T follicular helper cell (primary cell): ENCODE measurements at places on chromosomes 7 and 10.

- DNase-seq, result no peak
Observed at GRCh38 chr10:77355844-77356243, 281.8 kb downstream of the KCNMA1 start.

- DNase-seq, result no peak
Observed at GRCh38 chr10:69360485-69361302, 56.0 kb downstream of the TACR2 start.

GRCh38 chr10:1241973-1242935 is 186.1 kb downstream of the WDR37 start:
- DNase-seq, result no peak

DNA sequence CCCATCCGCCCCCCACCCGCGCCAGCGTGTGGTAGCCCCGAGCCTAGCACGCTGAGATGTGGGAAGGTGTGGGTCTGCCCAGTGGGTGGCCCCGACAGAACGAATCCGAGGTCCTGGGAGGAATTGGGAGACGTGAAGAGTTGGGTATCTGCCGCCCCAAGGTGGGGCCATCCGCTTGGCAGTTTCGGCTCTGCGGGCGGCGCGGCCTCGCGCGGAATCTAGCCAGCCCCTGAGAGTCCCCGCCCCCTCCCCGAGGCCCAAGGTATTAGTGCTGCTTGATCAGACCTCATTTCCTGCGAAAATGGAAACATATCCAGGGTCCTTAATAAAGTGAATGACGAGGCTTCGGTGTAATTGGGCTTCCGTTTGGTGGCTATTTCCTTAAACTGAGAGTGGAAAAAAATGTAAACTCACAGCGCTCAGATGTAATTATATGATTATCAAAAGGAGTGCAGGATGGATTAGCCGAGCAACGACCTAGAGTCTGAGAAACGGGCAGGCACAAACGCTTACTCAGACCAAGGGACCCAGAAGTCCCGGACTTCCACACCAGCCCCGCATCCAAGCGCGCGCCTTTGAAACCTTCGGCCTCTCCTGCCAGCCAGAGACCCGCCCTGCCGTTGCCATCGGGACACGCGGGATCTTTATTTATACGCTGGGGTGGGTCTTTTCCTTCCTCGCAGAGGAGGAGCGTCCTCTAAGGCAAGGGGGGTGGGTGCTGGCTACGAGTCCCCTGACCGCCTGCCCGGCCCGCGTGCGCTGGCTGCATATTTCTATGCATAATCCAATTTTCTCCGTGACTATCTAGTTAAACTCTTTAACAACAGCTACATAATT is 12.8 kb downstream of the LBX1 start:
- DNase-seq, result no peak

DNA sequence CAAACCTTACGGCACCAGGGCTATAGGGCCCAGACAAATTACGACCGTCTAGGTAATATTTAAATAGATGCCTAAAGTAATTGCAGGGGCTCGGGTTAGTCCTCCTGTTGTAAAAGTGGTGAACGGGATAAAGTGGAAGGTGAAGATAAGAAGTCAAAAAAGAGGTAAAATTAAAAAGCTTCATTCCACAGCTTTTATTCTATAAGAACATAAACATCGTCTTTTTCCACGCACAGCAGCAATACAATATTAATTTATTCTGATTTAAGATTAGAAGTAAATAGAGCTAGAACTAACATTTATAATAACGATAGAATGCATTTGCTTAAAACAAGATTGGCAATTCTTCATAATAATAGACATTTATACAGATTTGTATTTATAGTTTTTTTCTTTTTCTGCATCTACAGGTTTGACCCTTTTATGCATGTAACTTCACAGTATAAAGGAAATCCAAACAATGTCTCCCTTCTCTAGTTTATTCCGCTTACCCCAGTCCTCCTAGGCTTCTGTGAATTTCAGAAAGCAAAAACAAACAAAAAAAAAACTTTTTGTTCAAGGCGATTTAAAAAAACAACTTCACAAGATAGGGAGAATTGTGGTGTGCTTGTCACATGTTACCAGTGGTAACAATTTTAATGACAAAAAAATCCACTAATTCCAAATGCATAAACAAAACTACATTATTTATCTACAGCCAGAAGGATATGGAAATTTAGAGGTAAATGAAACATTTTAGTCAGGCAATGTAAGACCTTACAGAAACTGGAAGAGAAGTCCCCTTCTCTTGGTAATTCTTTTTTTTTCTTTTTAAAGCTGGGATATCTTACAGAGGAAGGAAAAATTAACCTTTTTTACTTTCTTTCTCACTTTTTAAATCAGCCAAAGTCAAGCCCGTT is 3.4 kb downstream of the HOXA10 start:
- DNase-seq, result no peak

DNA sequence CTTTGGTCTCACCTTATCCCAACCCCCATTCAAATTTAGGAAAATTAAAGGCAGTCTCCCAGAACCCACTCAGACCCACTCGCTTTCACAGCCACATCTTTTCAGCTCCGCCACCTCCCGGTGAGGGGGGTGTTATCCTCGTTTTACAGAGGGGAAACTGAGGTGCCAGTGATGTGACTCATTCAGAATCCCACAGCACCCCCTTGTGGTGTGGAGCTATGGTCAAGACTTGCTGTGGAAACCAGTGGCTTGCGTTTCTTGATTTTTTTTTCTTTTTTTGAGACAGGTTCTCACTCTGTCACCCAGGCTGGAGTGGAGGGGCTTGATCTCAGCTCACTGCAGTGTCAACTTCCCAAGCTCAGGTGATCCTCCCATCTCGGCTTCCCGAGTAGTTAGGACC is 27.6 kb downstream of the SLC35G1 start:
- peak; percentile 6 for DNase-seq

DNA sequence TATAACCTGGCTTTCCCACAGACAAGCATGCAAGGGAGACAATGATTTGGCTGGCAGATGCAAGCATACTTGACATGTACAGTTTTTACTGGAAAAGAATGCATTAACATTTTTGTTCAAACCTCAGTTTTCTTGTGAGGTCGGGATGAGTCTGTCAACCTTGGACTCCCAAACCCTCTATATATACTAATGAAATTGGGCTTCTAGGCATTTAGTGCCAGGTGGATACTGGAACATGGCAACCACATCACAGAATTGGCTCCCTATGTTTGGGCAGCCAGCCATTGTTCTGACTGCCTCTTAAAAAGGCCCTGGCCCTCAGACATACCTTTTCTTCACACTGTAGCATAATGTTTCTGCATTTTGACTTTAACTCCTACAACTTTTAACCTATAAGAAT is 39.1 kb downstream of the CDK6 start:
- DNase-seq, result no peak

DNA sequence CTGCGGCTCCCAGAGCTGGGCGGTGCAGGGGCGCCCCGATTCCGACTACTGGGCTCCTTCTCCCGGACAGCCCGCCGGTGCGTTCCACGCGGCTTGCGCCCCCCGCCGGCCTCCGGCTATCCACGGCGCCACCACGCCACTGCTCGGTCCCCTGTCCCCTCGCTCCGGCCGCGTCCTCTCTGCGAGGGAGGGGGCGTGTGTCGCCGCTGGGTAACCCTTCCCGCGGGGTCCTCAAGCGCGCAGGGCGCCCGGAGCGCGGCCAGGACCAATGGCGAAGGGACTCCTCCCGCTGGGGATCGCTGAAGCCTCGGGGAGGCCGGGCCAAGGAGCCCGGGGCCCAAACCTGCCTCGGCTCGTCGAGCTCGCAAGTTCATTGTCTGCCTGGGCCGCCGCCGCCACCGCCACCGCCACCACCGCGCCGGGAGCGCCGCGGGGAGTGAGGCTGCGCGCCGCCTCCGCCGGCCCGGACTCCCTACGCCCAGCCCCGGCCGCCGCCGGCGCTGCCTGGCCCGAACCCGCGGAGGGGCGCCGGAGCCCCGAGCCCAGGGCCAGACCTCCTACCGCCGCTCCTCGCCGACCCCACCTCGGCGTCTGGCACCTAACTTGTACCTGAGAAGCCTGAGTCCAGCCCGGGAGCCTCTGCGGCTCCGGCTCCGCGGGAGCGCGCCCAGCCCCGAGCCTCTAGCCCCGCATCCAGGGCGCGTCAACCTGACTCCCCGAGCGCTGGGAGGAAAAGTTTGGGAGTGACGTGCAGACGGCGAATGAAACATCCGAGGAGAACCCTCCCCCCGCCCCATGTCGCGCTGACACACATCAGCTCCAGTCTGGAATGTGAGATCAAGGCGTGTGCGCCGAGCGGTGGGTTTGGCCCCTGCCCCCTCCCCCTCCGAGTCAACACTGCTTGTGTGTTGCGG is at the start of gene CHST15:
TSS of gene CHST15 (minus strand) at position 739 of the 914 bp plus-strand sequence. CDS start 47,386 bp downstream, outside the sequence.
- DNase-seq, result no peak

GRCh38 chr10:112793202-112793921 is 156.7 kb upstream of the TCF7L2 start:
- no peak for DNase-seq

DNA sequence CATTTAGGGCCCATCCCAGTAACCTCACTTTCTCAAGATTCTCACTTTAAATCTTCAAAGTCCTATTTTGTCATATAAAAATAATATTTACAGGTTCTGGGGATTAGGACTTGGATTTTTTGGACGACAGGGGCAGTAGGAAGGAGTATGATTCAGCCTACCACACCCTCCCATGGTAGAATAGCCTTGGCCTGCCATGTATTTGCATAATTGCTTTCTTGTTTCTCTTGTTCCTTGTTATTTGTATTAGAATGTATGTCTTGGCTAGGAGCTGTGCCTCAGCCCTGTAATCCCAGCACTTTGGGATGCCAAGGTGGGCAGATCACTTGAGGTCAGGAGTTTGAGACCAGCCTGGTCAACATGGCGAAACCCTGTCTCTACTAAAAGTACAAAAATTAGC is 92.5 kb downstream of the ELAPOR2 start:
- no peak for DNase-seq

DNA sequence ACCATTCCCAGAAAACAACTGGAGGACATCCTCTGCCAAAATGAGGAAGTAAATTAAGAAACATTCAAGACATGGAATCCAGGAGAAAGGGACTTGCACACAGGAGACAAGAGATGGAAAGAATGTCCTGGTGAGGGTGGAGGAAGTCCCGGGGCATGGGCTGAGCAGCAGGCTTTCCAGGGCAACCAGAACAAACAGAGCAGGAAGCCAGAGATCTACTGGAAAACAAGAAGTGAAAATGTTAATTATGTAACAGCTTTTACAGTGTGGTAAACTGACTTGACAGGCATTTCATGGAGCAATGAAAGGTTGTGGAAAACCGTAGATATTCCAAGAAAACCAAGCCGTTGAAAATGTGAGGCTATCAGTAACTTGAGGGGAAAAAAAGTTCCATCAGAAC is 55.2 kb upstream of the ZNF746 start:
- DNase-seq, result no peak

DNA sequence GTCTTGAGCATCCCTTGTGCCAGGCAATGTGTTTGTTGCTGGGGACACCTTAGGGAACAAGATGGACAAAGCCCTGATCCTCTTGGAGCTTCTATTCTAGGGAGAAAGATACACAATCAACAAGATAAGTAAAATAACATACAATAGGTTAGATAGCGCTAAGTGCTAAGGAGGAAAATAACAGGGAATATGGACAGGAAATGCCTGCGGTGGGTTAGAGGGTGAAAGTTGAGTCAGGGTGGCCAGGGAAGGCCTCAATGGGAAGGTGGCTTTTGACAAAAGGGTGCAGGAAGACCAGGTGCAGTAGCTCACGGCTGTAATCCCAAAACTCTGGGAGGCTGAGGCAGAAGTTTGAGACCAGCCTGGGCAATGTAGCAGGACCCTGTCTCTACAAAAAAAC is 38.3 kb upstream of the MYL10 start:
- no peak for DNase-seq

- peak; percentile 15 for DNase-seq
Observed at GRCh38 chr10:61961278-61961677, 59.8 kb downstream of the ARID5B start.
